ENCODE measurements at places on chromosomes 6 and 20. TPM values are rescaled to one million over a fixed set of nuclear protein-coding genes. Genes with fewer than 3 reads are reported as not detected.

Gene BCAS4
- total RNA-seq, result 12.5 TPM

Gene TP53INP2
- 5.8 TPM for total RNA-seq

Gene SEMG1
- total RNA-seq, result not detected

Gene SIM1
- total RNA-seq, result not detected

Gene CASP8AP2
- 3.2 TPM for total RNA-seq

Gene MYB
- 0.65 TPM for total RNA-seq
